ENCODE measurements at places on chromosomes 11 and 22.

DNA sequence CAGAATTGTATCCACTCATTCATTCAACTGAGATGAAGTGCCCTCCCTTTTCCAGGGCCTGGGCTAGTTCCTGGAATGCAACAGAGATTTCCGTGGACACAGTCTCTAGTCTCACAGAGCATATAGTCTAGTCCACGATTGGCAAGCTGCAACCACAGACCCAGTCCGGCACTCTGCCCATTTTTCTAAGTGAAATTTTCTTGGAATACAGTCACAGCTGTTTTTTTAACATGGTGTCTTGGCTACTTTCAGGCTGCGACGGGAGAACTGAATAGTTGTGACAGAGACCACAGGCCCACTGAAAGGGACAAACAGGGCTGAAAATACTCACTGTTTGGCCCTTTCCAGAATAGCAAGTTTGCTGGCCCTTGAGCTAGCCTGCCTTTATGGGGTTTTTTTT is 29.2 kb downstream of the ALG12 start:
- no peak for DNase-seq

DNA sequence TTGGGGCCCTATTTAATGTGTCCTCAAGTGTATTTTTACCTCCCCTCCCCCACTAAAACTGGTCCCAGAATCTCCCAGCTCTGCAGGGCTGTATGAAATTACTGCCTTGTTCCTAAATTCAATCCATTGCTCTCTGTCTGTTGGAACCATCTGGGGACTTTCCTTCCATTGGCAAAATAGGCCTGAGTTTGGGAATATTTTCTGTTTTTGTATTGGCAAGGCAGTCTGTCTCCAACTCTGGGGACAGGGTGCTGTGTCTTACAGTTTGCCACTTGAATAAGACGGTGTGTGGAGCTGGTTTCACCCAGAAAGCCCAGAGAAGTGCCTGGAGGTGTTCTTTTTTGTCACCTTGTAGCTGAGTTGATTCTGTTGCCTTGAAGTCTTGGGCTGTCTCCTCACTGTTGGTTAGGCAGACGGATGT is 1.3 kb downstream of the PACS1 start:
- DNase-seq = no peak

DNA sequence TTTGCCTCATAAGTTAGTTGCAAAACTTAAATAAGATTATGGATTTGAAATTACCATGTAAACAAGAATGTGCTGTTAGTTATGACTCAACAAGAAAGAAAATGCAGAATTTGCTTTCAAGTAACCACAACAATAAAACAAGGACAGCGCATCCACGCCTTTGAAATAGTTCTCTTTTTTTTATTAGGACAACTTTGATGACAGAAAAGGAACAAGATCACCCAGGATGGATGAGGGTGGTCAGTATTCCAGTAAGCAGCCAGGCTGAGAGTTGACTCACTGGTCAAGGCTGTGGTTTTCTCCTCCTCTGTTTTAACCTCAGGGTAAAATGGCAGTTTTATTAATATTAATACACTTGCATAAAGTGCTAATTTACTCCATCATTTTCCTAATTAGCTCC is 544.4 kb downstream of the OPCML start:
- no peak for DNase-seq

DNA sequence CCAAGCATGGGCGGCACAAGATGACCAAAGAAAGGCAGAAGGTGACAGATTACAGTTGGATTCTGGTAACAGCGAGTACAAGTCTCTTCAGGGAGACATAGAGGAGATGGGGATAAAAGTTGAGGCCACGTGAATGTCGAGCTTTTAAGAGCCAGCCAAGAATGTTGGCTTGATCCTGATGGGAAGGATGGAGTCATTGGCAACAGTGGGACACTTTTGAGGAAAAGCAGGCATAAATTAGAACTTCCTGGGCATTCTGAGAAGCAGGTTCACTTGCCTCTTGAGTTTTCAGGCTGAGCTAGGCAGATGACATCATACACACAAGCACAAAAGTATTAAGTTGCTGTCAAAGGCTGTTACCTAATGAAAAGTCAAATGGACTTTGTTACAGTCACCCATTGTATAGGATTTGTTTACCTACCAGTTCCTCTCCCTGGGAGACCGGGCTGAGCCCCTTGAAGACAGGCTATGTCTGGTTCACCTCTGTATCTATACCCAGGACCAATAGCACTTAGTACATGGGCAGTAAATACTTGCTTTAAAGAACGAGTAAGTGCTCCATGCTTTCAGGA is 41.1 kb downstream of the TNRC6B start:
- DNase-seq = no peak

DNA sequence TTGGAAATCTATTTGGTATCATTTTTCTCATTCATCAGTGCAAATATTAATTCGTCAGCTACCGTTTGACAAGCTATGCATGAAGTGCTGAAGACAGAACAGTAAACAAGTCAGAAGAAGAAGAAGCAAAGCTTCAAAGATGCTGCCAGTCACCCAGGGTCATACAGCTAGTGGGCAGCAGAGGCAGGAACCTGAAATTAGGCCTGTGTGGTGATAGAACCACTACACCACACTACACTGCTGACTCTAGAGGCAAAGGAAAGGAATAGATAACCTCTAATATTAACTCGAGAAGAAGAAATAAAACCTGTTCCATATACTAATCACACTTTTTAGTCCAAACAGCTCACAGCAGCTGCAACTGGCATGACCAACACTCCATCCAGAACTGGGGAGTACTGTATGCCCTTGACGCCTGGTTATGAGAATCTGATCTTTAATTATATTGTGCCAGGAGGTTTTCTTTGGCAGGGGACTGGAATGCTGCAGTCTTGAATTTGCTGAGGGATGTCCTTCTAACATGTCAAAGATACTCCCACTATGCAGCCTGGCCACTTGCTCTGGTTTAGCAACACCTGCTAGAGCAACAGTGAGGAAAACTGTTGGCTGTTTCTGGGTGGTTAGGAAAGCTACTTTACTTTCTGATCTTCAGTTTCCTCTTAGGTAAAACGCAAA is 73.0 kb downstream of the PAK1 start:
- DNase-seq = no peak

GRCh38 chr22:42509548-42509947 is 10.0 kb downstream of the RRP7A start:
- no peak for DNase-seq

All from dorsolateral prefrontal cortex (tissue), 122 donors.